ENCODE measurements at places on chromosomes 7 and 10.

GRCh38 chr7:36949711-36950600 is 225.7 kb upstream of the AOAH start:
- DNase-seq, result no peak

DNA sequence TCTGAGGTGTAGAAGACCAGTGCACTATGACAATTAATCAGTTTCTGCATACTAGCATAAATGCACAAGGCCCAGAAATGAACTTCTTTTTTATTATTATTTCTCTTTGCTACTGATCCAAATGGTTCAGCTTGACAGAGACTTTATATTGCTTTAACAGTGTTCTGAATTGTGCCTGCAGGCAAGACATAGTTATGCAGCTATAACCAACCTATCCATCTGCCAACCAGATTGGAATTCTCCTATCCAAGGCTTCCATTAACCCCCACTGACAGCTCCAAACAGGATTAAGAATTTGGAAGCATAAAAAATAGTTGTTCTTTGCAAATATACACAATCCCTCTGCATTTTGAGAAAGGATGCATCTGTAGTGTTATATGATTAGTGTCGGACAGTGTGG is 98.2 kb downstream of the BTRC start:
- no peak for DNase-seq

DNA sequence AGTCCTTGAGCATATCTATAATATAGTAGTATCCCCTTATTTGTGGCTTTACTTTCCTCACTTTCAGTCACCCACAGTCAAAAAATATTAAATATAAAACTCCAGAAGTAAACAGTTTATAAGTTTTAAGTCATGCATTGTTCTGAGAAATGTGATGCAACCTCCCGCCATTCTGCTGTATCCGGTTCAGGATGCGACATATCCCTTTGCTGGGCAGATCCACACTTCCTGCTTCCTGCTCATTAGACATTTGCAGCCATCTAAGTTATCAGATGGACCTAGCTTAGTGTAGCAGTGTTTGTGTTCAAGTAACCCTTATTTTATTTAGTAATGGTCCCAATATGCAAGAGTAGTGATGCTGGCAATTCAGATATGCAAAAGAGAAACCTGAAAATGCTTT is 38.9 kb upstream of the BMS1 start:
- DNase-seq, result no peak

GRCh38 chr10:78461333-78461732 is 427.7 kb downstream of the RPS24 start:
- no peak for DNase-seq

GRCh38 chr10:79313911-79314439 is 33.3 kb upstream of the PPIF start:
- DNase-seq, result no peak

GRCh38 chr7:123615344-123615743 is 13.7 kb downstream of the ASB15 start:
- no peak for DNase-seq

DNA sequence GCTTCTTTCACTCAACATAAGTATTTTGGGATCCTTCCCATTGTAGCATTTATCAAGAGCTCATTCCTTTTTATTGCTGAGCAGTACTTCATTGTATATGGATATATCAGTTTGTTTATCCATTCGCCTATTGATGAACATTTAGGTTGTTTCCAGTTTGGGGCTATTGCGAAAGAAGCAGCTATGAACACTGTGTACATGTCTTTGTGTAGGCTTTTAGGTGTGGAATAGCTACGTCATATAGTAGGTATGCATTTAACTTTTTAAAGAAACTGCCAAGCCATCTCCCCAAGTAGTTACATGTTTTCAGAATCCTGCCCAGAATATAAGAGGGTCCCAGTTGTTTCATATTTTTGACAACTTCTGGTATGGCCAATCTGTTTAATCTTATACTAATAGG is 468.1 kb downstream of the IPMK start:
- no peak for DNase-seq

- DNase-seq, result no peak
Observed at GRCh38 chr10:132264966-132265889, 42.5 kb downstream of the STK32C start.

GRCh38 chr7:121300685-121301420 is 27.9 kb upstream of the WNT16 start:
- no peak for DNase-seq

DNA sequence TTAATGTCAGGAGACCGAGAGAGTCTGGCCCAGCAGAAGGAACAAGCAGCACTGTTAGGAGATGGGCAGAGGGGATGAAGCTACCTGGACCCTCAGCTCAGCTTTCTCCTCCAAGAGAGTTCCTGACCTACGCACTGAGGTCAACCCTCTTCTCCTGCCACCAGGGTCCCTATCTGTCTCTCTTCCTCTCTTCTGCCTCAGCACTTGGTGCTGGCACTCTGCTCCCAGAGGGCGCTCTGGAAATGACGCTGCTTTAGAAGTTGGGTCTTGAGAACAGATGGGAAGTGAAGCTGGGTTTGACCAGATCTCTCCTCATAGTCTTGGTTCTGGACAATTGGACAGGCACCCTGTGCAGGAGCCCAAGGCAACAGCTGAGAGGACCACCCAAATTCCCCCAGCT is 216.0 kb upstream of the AGK start:
- no peak for DNase-seq

GRCh38 chr7:158911734-158912133 is 55.4 kb downstream of the DYNC2I1 start:
- DNase-seq, result no peak

DNA sequence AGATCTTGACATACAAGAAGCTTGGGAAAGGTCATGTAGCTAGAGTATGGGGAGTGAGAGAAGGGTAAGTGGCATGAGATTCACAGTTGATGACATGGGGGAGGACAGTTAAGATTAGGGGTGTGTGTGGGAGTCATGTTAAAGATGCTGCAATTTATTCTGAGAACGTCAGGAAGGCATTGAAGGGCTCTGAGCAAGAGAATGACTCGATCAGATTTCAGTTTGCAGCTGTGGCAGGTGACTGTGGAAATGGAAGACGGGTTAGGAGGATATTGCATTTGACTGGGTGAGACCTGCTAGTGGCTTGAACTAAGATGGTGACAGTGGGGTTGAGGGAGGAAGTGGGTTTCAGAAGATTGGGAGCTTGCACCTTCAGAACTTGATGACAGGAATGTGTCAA is 5.6 kb downstream of the CDC123 start:
- DNase-seq, result no peak

GRCh38 chr10:121104476-121105111 is 253.4 kb downstream of the WDR11 start:
- DNase-seq, result no peak

- no peak for DNase-seq
Observed at GRCh38 chr10:12829831-12830390, 171.6 kb downstream of the CCDC3 start.

- no peak for DNase-seq
Observed at GRCh38 chr10:5943536-5943935, 33.8 kb downstream of the IL15RA start.

- DNase-seq, result no peak
Observed at GRCh38 chr10:108385963-108386362, 1221.5 kb upstream of the SORCS1 start.

DNA sequence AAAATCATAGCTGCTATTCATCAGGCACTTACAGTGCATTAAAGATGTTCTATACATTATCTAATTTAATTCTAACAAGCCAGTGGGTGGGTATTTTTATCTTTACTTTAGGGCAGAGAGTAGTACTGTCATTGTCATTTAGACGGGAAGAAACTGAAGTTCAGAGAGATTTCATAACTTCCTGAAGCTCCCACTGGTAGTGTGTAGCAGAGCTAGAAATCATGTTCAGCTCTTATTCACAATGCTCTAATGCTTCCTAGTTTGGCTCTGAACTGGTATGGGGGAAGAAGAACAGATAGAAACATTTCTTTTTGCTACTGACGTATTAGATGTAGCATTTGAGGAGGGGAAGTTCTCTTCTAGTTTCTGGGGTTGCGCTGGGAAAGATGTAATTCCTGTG is 116.7 kb downstream of the CYP26A1 start:
- DNase-seq, result no peak

DNA sequence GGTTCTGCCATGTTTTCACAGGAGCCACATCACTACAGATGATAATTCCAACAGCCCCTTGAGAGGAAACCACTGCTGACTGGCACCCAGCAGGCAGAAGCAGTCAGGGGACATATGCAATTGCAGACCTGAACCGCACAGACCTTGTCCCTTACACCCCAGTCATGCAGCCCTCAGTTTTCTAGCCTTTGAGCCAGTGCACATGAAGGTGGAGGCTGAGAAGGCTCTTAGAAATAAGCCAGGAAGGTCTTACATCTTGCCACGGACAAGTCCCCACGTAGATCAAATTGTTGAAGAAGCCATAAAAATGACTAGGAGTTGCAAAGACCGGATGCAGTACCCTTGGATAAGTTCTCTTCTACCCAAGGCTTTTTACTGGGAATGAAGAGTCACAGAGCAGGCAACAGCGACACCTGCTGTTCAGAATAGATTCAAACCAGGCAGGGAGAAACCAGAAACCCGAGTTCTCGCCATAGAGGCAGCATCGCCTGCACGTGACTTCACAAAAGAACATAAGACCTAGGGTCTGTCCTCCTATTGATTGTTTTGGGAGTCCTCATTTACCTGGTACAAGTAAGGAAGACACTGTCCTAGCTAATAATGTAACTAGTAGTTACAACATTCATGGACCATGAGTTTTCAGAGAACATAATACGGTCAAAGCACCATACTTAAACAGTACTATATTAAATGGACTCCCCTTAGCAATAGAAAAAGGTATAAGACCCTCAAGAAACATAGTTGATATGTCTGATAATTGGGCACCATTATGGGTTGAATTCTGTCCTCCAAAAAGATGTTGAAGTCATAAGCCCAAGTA is 11.1 kb downstream of the STEAP1B start:
- peak; percentile 12 for DNase-seq

- no peak for DNase-seq
Observed at GRCh38 chr10:96420228-96421009, 61.6 kb upstream of the OPALIN start.

DNA sequence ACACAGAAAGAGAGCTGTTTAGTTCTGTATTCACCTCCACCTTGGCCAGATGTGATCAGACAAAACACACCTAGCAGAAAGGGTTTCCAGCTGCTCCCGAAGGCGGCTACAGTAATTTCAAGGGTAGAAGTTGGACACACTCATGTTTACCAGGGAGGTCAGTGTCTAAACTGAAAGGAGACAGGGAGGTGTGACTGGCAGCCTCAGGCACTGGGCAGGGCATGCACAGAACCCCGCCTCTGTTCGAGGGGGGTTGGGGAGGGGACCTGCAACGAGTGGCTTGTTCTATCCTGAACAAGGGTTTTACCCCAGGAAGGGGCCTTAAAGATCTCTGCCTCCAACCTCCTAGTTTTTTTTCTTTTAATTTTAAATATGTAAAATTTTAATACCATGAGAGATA is 49.6 kb downstream of the BPGM start:
- DNase-seq, result no peak

DNA sequence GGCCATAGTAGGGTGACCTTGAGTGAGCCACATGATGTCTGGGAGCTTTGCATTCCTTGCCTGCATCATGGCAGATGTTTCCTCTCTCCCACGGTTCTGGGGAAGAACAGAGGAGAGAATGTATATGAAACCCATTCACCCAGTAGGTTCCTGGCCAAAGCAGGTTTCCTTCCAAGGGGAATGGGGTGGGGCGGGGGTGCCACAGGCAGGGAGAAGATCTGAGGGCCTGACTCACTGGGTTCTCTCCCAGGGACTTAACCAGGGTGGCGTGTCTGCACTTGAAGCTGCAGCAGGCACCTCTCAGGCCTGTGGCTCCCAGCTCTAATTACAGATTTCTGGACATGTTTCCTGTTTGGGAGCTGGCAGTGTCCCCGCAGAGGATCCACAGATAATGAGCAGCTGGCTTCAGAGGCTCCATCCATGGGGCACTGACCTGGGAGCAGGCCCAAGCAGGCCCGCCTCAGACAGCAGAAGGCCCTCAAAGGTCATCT is 50.2 kb upstream of the ZMIZ1 start:
- DNase-seq, result no peak

DNA sequence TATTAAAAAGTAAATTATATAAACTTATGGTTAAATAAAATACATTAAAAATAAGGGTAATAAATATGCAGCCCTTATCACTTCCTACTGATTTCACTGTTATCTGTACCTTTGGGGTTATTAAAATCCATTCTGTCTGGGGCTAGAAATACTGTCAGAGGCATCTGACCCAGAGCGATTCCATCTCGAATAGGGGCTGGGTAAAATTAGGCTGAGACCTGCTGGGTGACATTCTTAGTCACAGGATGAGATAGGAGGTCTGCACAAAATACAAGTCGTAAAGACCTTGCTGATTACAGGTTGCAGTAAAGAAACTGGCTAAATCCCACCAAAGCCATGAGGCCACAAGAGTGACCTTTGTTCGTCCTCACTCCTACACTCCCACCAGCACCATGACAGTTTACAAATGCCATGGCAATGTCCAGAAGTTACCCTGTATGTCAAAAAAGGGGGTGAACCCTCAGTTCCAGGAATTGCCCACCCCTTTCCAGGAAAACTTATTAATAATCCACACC is 77.6 kb downstream of the COBL start:
- DNase-seq, result no peak

DNA sequence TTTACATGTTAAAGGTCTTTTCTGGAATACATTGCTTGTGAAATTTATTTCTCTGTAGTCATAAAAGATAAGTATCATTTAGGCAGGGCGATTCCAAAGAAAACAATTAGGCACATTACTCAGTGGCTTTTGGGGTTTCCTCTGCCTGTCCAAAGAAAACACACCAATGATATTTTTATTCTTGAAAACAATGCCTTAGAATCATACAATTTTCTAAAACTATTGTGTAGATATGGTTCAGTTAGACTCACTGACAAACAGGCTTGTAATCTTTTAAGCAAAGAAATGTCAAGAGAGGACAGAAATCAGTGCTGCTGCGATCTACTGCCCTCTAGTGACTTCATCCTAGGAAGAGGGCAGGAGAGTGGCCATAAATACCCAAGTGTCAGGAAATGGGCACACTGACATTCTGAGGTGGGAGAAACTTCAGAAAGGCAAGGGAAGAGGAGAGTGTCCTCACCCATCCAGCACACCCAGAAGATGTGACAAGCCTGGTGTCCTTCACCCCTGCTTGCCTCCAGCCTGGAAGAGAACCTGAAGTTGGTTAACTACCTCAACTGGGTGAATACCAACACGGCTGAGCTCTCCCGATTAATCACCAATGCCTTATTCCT is 120.5 kb downstream of the GALNT11 start:
- DNase-seq, result no peak

GRCh38 chr10:76887223-76888010 is 750.2 kb downstream of the KCNMA1 start:
- DNase-seq, result no peak

DNA sequence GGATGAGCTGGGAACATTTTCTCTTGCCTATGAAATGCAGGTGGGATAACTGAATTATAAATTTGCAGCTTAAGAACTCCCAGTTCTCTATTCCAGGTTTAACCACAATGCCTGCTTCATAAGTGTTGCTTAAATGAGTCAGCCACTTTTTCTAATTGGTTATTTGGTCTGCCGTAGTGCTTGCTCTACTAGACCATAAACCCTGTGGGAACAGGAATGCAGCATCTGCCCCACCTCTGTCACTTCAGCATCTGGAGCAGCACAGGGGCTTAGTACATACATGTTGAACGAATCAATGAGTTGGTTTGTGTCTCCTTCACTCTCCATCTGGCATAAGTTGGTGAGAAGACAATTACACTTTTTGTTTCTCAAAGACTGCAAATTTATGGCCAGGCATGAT is 95.2 kb upstream of the PTER start:
- no peak for DNase-seq

Data from GOT3 (cell line).